ENCODE measurements at places on chromosomes 16 and 17. TPM values are rescaled to one million over a fixed set of nuclear protein-coding genes. Genes with fewer than 3 reads are reported as not detected.

EFNB3 gene
- total RNA-seq: not detected

- no peak for DNase-seq
These were observed 29.2 kb downstream of the ATPAF2 start for GRCh38 chr17:18009609-18010420.

DNA sequence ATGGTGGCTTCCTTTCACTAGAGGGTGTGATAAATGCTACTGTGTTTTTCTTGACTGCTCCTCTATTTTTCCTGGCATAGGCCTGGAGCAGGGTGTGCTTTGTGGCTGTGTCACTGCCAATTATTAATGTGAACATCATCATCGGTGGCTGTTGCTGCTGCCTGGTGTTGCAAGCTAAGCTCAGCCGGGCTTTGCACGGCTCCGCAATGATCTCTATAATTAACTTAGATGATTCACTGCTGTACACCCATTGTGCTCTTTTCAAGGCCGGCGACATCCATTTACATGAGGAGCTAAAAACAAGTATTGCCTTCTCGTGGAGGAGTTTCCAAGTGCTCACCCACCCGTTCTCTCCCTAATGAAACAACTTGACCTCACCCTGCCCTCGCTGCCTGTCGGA lies 160.1 kb upstream of the IRX3 start:
- no peak for DNase-seq

DNA sequence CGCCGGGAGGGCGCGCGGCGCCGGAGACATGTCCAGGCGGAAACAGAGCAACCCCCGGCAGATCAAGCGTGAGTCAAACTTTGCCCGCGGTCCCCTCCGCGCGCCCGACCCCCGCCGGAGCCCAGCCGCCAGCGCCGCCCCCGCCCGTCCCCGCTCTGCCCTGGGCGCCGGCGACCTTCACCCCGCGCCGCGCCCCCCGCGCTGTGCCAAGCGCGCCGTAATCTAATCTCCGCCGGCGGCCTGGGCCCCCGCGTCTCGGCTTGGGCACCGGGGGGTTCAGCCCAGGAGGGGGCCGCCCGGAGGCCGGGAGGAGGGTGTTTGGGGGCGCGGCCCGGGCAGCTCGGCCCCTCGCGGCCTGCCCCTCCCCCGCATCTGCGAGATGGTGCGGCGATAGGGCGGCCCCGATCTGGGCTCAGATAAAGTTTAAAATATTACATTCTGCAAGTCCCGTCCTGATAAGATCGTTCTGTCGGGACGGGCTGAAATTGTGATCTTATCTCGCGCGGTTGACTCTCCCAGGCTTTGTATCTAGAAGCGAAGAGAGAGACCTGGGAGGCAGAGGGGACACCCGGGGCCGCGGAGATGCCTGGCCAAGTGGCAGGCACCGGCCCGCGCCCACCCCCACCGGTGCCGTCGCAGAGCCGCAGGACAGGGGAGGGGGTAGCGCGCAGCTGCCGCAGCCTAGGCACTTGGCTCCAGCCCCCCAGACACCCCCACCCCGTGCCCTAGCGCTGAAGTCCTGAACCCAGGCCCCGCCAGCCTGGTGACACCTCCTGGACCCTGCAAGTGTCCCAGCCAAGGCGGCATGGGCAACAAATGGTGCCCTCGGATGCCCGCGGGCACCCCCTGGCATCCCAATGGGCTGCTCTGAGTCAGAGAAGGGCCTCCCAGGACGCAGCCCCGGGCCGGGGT lies 787 bp downstream of the ZFPM1 start:
- no peak for DNase-seq

GRCh38 chr17:2388020-2388682 lies 12.7 kb downstream of the MNT start:
- DNase-seq: no peak

GRCh38 chr17:43529947-43530287 lies 16.2 kb downstream of the ETV4 start:
- no peak for DNase-seq
